ENCODE measurements at places on chromosomes 7 and 10. TPM values are rescaled to one million over a fixed set of nuclear protein-coding genes. Genes with fewer than 3 reads are reported as not detected.

The WDR91 gene
- total RNA-seq: 21.2 TPM

The FBXO24 gene
- 0.29 TPM for total RNA-seq

The WDFY4 gene
- total RNA-seq: not detected

The MBL2 gene
- total RNA-seq: not detected

The ANKRD16 gene
- 7.7 TPM for total RNA-seq

The PON3 gene
- 6.5 TPM for total RNA-seq

The CCDC136 gene
- 2.2 TPM for total RNA-seq

The TAX1BP1 gene
- 190 TPM for total RNA-seq

The MYL10 gene
- total RNA-seq: not detected
